ENCODE measurements at places on chromosomes 16 and 17. TPM values are rescaled to one million over a fixed set of nuclear protein-coding genes. Genes with fewer than 3 reads are reported as not detected.
A peak's percentile ranks its signal among the peaks of the same experiment; 100 is the strongest.

The ERN1 gene
- 8.9 TPM for total RNA-seq

The CACNG5 gene
- not detected for total RNA-seq

The HEATR9 gene
- total RNA-seq, result not detected

The KRTAP3-1 gene
- not detected for total RNA-seq

The GINS2 gene
- 8.9 TPM for total RNA-seq

The MYLK3 gene
- total RNA-seq, result 203 TPM

The GPR142 gene
- total RNA-seq, result not detected

- no peak overlapping the region for H3K4me3 ChIP-seq
- no peak overlapping the region for H3K27ac ChIP-seq
- no peak for DNase-seq
- H3K4me1 ChIP-seq, result no peaks in the 10 kb centered on the region
Observed at GRCh38 chr16:57394444-57394843, 10.1 kb upstream of the CCL17 start.

DNA sequence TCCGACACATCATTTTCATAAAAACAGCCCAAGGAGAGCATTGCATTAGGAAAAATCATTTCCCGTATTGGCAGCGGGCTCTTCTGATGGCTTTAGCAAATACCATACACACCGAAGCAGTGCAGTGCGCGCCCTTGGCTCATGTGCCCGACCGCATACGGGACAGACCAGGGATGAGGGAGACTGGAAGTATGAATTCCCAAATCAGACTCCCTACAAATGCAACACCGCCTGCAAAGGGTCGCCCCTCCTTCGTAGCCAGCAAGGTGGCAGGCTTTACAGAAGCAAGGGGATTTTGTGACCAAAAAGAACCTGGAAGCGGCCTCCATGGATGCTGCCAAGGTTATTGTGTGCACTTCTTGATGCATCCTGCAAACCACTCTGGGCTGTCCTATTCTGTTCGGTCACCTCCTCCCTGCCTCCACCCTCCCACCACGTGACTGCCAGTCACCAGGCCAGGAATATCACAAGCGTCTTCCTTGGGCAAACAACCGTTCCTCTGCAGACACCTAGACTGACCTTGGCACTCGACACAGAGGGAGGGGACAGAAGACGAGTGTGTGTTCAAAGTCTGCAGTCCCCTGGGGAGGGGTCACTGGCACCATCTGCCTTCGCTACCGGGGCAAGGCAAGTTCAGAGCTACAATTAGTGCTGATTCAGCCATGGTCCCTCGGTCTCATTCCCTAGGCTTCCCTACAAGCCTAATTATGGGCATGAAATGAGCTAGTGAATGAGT, 460.4 kb downstream of the SLC39A11 start:
- no peak overlapping the region for H3K27ac ChIP-seq
- H3K36me3 ChIP-seq, result no peaks in the 10 kb centered on the region
- no peaks in the 10 kb centered on the region for H3K27me3 ChIP-seq
- no peak overlapping the region for H3K4me3 ChIP-seq
- DNase-seq, result no peak
- H3K4me1 ChIP-seq, result no peaks in the 10 kb centered on the region

DNA sequence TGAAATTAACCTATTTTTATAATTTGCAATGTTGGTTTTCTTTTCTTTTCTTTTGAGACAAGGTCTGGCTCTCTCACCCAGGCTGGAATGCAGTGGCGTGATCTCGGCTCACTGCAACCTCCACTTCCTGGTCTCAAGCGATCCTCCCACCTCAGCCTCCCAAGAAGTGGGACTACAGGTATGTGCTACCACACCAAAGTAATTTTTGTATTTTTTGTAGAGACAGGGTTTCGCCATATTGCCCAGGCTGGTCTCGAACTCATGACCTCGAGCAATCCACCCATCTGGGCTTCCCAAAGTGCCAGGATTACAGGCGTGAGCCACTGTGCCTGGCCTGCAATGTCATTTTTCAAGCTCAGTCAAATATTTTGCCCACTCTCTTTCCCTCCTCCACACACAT, 36.0 kb downstream of the MYH11 start:
- H3K4me1 ChIP-seq, result no peaks in the 10 kb centered on the region
- no peak overlapping the region for H3K27ac ChIP-seq
- no peak for DNase-seq
- H3K27me3 ChIP-seq, result peaks cover 83% of the 10 kb centered on the region

DNA sequence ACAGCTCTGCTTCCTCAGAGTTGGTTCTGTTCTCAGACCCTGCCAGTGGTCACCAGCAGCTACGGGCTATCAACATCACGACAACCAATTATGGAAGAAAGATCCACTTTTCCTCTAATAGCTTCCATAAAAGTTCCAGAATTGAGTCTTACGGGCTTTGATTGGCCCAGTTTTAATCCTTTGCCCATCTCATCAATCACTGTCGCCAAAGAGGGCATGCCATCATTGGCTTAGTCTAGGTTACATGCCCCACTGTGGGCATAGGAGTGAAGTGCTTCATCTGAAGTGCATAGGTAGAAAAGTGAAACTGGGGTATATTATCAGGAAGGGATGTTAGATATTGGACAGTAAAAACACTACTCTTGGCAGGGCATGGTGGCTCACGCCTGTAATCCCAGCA, 76.6 kb upstream of the DHX40 start:
- H3K36me3 ChIP-seq, result no peaks in the 10 kb centered on the region
- no peak for DNase-seq
- H3K4me1 ChIP-seq, result peaks cover 39% of the 10 kb centered on the region
- no peaks in the 10 kb centered on the region for H3K27me3 ChIP-seq

GRCh38 chr16:83686726-83687125, 121.1 kb upstream of the HSBP1 start:
- H3K36me3 ChIP-seq, result no peaks in the 10 kb centered on the region
- H3K4me3 ChIP-seq, result no peak overlapping the region
- no peak for DNase-seq
- no peak overlapping the region for H3K27ac ChIP-seq
- H3K27me3 ChIP-seq, result no peaks in the 10 kb centered on the region

DNA sequence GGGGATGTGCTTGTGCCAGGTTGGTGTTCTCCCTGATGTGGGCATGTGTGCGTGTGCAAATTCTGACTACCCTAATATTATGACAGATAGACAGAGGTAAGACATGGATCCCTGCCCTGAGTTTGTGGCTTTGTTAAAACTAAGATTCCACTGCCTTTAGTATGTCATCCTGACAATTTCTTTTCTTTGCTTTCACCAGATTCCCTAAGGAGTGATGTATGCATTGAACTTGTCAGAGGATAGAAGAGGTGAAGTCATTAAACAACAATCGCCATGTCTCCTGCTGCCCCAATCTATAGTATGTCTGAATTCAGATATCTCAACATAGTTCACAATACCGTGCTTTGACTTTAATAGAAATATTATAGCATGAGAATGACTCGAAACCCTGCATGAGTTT, 137.1 kb upstream of the ELAC2 start:
- H3K27ac ChIP-seq, result no peak overlapping the region
- DNase-seq, result no peak
- no peaks in the 10 kb centered on the region for H3K36me3 ChIP-seq
- no peaks in the 10 kb centered on the region for H3K27me3 ChIP-seq
- H3K4me1 ChIP-seq, result no peaks in the 10 kb centered on the region

DNA sequence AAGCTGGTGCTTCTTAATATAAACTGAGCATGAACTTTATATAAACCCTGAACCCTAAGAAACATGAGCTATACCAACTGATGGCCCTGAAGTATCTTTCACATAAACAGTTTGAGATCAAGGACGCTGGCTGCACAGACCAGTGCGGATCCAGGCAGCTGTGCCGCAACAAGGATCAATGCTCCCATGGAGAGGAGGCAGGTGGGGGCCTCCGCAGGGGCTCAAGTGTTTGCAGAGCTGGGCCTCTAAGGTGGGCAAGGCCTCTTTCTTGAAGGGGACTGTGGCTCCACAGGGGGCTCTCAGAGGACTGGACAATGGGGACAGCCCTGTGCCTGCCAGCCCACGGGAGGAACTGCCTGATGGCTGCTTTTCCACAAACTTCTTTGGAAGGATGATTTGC, 46.0 kb downstream of the NDEL1 start:
- no peaks in the 10 kb centered on the region for H3K27me3 ChIP-seq
- DNase-seq, result no peak
- no peak overlapping the region for H3K4me3 ChIP-seq
- no peaks in the 10 kb centered on the region for H3K4me1 ChIP-seq
- no peak overlapping the region for H3K27ac ChIP-seq

DNA sequence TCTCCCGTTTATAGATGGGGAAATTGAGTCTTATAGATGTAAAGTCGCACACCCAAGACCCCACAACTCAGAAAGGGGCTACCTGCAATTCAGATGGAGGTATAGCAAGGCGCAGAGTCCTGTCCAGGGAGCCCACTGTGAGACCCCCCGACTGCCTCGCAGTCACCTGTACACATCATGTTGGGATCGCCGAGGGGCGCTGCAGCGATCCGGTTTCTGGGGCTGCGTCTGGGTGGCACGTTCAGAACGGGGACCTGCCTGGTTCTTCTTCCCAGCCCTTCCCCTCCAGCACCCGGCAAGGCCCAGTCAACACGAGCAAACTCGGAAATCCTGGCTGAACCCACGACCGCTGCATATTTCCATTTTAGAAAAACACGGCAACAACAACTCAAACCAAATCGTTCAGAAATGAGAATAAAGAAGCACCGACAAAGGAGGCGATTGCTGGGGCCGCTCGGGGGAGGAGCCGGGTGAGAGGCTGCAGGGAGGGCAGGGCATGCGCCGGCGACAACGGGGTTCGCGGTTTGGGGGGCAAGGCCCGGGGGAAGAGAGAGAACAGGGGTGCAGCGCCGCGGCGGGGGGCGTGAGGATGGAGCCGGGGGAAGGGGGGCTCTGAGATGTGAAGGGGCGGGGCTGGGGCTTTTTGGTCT, 643 bp downstream of the HSDL1 start:
- DNase-seq, result peak; percentile 13
- H3K4me1 ChIP-seq, result peaks cover 8% of the 10 kb centered on the region
- H3K27me3 ChIP-seq, result peaks cover 25% of the 10 kb centered on the region
- H3K36me3 ChIP-seq, result no peaks in the 10 kb centered on the region

GRCh38 chr16:68717684-68718083, 19.4 kb upstream of the CDH1 start:
- DNase-seq, result no peak
- H3K36me3 ChIP-seq, result no peaks in the 10 kb centered on the region
- H3K4me1 ChIP-seq, result no peaks in the 10 kb centered on the region
- H3K27me3 ChIP-seq, result no peaks in the 10 kb centered on the region
- H3K4me3 ChIP-seq, result no peak overlapping the region

- DNase-seq, result no peak
- H3K4me3 ChIP-seq, result no peak overlapping the region
- no peaks in the 10 kb centered on the region for H3K36me3 ChIP-seq
- H3K4me1 ChIP-seq, result no peaks in the 10 kb centered on the region
Observed at GRCh38 chr17:7095625-7096024, 15.6 kb upstream of the CLEC10A start.

DNA sequence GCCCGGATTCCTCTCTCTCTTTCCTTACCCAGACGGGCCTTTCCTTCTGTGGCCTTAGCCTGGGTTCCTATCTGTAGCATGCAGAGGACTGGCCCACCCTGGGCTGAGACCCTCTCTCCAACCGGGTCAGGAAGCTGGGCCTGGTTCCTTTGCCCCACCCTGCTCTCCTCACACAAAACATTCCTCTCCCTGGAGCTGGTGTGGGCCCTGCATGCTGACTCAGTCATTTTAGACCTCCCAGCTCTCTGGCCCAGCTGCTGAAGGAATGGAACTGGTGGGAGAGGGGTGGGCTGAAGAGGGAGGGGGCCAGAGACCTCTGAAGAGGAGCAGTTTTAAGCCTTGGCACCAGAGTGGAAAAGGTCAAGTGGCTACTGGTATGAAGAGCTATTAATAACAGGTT, 957 bp downstream of the MYL4 start:
- peak overlapping the region; percentile 100 for H3K27ac ChIP-seq
- H3K36me3 ChIP-seq, result peaks cover 37% of the 10 kb centered on the region
- DNase-seq, result peak; percentile 89
- H3K4me1 ChIP-seq, result peaks cover 59% of the 10 kb centered on the region

GRCh38 chr16:86534779-86535615, 20.0 kb downstream of the MTHFSD start:
- no peak overlapping the region for H3K4me3 ChIP-seq
- peaks cover 8% of the 10 kb centered on the region for H3K36me3 ChIP-seq
- H3K27ac ChIP-seq, result no peak overlapping the region
- DNase-seq, result no peak

Data from cardiac muscle cell (in vitro differentiated cells and primary cell).